ENCODE measurements at places on chromosomes 5 and 9.

- DNase-seq = no peak
Observed at GRCh38 chr5:161745392-161745791, 59.9 kb downstream of the GABRA6 start.

- DNase-seq = no peak
Observed at GRCh38 chr5:139212906-139213305, 14.7 kb upstream of the SIL1 start.

DNA sequence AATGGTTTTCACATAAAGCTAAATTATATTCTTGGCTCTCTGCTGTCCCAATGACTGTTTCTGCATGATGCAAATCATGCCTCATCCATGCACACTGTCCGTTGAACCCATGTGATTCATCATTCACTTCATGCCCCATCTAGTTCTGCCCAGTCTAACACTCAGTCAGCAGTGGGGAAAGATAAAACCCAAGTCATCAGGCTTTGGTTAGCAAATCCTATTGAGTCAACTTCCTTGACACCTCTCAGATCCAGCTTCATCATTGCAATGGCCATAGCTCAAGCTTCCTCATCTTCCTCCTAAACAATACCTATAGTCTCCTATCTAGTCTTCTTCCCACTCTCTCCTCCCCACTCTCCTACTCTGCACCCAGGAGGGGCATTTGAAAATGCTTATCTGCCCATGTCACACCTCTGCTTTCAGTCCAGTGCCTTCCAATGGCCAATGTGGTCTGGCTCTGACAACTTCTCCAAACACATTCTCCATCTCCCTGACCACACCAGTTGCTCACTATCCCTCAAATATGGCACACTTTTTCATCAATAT lies 266.0 kb upstream of the TRIM32 start:
- DNase-seq = no peak

DNA sequence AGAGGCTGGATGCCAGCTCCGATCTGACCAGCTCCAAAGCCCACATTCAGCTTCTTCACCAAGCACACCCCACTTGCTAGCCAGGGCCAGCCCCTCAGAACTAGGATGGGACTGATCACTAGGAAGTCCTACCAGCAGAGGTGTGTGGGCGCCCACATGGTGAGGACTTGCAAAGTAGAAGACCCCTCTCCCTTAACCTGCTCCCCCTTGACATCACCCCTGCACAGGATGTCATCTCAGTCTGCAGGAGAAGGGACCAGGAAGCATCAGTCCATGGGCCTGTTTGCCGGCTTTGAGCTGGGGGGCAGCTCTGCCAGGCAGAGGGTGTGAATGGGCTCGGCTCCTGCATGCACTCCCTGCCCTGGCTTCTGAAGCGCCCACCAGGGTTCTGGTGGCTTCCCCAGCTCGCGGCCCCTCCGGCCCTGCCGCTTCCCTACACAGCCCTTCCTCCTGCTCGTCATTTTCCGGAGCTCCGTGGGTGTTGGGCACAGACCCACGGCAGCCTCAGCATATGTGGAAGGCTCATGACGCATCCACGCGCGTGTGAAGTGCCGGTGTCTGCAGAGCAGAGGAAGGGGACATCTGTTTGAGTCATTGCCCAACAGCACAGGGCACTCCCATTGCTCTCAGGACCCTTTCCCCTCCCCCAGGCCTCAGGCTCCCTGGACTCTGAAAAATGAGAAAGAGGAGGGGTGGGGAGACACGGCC lies 3.7 kb upstream of the FAM78A start:
- DNase-seq = no peak

DNA sequence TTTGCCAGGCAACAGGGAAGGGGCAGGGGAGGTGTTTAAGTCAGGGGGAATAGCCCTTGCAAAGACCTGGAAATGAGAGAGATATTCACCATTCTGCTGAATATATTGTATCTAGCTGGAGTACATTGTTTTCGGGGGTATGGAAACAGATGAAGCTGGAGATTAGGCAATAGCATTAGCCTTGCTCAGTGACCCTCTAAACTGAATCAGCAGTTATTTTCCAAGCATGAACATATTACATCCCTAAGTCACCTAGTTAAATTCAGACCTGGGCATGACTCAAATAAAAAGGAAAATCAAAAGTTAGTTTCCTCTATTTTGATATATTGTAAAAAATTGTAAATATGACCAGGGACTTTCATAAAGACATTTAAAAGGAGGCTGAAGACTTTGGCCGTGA lies 544.6 kb upstream of the TRPC7 start:
- DNase-seq = no peak

- no peak for DNase-seq
Observed at GRCh38 chr5:114185274-114185673, 176.6 kb upstream of the KCNN2 start.

DNA sequence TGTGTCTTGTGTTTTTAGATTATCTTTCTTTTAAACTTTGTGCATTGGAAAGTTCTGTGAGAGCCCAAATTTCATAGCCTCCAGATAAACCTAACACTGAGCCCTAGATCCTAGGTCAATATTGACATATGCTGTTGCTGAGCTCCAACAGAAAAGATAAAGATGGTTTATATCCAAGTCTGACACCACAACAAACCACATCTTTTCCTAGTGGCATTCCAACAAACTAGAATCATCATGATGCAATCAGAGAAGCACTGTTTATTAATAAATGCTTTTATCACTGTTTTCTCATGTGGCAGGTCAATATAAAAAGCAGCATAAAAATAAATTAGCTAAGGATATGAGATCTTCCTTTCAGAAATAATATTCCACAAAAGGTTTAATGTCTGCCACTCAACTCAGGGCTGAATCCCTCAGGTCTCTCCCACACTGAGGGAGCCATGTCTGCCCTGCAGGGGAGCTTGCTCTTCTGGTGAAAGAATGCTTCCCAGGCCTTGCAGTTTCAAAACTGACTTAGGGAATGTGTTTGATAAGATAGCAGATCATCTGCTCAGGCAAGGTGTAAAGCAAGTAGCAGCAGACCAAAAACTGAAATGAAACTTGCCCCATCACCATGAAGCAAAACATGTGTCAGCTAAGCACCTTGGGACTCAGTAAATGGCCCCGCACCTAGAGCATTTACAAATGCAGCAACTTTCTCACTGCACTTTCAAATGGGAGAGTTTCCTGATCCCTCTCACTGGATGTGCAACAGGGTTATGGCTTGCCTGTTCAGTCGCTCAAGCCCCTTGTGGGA lies 493.0 kb downstream of the AGTPBP1 start:
- DNase-seq = no peak

GRCh38 chr5:172493906-172494305 lies 39.6 kb upstream of the SH3PXD2B start:
- DNase-seq = no peak

GRCh38 chr5:10464173-10464572 lies 22.5 kb downstream of the ROPN1L start:
- no peak for DNase-seq

DNA sequence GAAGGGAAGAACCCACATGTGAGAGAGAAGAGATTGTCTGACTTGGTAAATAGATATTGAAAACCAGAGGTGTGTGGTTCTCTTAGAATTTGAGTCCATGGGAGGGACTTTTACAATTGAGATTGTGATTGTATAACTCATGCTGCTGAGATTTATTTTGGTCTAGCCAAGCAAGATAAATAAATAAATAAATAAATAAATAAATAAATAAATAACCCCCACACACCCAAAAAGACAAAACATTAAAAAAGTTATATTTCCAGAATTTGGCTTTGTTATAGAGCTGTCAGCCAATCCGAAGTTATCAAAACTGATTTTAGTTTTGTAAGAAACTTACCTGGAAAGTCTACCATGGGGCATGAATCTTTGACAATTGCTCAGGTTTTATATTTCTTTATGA lies 416.6 kb downstream of the ZSWIM6 start:
- DNase-seq = no peak
